ENCODE measurements at places on chromosomes 3 and 15. TPM values are rescaled to one million over a fixed set of nuclear protein-coding genes. Genes with fewer than 3 reads are reported as not detected.

DNA sequence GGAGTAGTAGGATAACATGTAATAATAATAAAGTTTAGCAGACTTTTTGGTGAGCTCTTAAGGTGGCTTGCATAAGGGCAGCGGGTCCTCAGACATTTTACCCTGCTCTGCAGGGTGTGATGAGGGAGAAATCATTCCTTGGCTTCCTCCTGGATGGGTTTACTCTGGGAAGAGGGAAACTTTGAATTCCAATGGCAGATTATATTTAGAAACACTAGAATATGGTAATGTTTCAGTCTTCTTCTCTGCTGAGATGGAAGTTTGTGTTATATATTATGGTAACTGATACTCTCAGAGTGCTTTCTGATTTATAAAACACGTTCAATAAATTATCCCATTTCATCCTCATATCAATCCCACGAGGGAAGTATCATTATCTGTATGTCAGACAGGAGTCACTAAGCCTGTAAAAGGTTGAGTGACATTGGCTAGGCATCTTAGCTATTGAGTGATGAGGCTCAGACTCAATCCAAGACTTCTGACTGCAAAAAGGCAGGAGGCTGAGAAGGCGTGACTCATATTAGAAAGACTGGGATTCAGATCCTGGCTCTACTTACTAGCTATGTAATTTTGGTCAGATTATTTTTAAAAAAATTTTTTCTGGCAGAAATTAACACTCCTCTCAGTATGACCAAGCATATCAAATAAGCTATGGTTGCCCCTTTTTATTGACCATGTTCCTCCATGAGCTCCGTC is 19.3 kb downstream of the PDIA5 start:
- no peak for DNase-seq

DNA sequence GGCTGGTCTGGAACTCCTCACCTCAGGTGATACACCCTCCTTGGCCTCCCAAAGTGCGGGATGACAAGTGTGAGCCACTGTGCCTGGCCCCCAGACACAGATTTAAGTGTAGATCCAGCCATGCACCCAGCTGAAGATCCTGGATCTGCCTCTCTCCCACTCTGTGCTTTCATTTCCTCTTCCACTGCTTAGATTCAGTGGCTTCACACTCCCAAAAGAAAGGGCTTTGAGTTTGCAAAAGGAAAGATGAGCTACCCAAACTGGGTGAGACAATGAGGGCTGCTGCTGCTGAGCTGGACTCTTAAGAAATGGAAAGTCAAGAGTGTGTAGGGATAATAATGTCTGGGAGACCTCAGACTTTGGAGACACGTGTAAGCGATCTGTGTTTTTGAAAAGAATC is 45.5 kb downstream of the ISG20 start:
- no peak for DNase-seq

GRCh38 chr15:68054628-68055223 is 611 bp downstream of the PIAS1 start:
- peak; percentile 74 for DNase-seq

GRCh38 chr15:75138016-75138999 is 63.4 kb upstream of the C15orf39 start:
- no peak for DNase-seq

Gene GABRG3
- not detected for total RNA-seq

Gene CTSH
- total RNA-seq = 68.4 TPM

Gene ACKR2
- total RNA-seq = 0.43 TPM

- DNase-seq = no peak
These were observed 27.4 kb upstream of the FURIN start for GRCh38 chr15:90840954-90841353.
